GM12864 (cell line): ENCODE measurements at places on chromosomes 3 and 15.

DNA sequence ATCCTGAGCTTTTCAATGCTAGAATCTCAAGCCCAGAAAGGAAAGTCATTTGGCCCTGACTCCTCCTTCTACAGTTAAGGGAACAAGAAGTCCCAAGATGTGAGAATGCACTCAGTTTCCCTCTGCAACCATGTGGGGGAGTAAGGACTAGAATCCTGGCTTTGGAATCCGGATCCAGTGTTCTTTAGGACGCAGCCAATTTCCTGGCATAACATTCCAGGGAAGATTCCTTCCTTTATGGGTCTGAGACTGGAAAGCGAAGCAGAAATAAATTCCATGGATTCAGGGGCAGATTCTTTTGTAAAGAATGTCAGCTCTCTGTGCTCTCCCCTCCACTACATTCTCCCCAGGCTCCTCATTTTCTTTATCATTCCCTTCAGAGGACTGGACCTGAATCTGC, 151.8 kb upstream of the SOX14 start:
- no peak for DNase-seq

DNA sequence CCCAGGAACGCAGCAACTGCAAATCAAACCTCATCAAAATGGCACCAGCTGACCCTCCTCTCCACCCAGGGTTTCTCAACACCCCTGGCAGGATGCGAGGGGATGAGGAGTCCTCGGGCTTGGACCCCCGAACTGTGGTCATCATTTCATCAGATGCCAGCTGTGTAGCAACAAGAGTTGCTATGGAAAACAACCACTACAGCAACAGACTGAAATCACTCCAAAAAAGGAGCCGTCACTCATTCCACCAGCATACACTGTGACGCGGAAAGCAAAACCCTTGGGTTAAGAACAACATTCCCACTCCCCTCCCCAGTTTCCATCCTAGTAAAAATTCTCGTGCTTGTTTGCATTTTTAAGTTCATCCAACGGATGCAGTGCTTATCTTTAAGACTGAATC, 40.1 kb downstream of the VGLL4 start:
- no peak for DNase-seq

- DNase-seq = no peak
These were observed 21.5 kb upstream of the KCNMB3 start for GRCh38 chr3:179272385-179272784.

DNA sequence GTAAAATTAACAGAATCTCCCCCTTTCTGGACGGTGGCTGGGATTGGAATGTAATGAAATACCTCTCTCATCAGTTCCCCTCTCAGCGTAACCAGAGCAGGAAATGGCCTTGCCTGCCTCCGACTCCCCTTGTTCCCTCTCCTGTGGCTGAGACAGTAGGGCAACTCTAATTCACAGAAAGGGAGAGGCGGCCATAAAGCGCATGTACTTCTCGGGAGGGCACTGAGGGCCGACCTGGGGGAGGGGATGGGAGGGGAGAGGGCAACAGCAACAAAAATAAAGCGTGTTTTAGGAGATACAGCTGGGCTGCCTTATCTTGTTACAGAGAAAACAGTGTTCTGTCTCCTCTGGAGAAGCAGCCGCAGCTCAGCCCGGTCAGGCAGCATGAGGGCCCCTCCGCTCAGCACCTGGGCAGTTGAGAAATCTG, 783.3 kb upstream of the ARRDC4 start:
- no peak for DNase-seq

DNA sequence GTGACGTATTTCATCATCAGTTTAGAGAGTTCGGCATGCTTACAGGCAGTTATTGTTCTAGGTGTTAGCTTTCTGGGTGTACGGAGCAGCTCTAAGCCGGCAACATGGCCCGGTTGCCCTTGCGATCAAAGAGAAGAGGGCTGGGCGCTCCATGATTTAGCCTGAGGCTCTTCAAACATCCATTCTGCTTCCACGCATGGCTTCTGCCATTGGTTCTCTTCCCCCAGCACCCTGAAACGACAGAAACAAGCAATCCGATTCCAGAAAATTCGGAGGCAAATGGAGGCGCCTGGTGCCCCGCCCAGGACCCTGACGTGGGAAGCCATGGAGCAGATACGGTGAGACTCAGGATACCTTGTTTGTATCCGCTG, 574 bp downstream of the NGRN start:
- no peak for DNase-seq

GRCh38 chr3:157079676-157080369, 80.1 kb downstream of the CCNL1 start:
- no peak for DNase-seq

DNA sequence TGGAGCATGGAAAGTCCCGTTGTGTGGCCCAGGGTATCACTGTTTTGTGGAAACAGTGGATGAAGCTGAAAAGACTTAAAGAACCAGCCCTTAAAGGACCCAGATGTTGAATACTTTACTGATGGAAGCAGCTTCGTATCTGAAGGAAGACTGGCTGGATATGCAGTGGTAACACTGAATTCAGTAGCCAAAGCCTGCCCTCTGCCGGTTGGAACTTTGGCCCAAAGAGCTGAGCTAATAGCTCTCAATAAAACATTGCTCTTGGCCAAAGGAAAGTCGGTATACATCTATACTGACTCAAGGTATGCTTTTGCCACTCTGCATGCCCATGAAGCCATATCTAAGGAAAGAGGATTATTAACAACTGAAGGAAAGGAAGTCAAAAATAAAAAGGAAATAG, 885.4 kb downstream of the PDCD6IP start:
- no peak for DNase-seq

- no peak for DNase-seq
These were observed 12.9 kb downstream of the C15orf62 start for GRCh38 chr15:40782609-40783227.

GRCh38 chr3:46553154-46553553, 12.9 kb downstream of the LRRC2 start:
- DNase-seq = no peak

DNA sequence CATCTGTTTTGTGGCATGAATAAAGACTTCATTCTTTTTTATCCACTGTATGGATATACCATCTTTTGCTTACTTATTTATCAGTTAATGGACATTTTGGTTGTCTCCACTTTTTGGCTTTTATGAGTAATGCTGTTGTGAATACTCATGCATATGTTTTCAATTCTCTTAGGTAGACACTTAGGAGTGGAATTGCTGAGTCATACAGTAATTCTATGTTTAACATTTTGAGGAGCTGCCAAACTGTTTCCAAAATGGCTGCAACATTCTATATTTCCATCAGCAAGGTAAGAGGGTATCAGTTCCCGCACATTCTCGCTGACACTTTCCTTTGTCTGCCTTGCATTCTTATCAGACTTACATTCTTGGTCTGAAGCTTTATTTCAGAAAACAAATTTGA, 191.1 kb downstream of the WNT5A start:
- DNase-seq = no peak

GRCh38 chr3:64578797-64579196, 109.0 kb downstream of the ADAMTS9 start:
- DNase-seq = no peak

- no peak for DNase-seq
These were observed 135.9 kb upstream of the AGBL1 start for GRCh38 chr15:85943791-85944190.

GRCh38 chr3:159127021-159127392, 325.2 kb downstream of the MFSD1 start:
- DNase-seq = no peak

GRCh38 chr3:3334491-3334890, 155.0 kb upstream of the CRBN start:
- DNase-seq = no peak

DNA sequence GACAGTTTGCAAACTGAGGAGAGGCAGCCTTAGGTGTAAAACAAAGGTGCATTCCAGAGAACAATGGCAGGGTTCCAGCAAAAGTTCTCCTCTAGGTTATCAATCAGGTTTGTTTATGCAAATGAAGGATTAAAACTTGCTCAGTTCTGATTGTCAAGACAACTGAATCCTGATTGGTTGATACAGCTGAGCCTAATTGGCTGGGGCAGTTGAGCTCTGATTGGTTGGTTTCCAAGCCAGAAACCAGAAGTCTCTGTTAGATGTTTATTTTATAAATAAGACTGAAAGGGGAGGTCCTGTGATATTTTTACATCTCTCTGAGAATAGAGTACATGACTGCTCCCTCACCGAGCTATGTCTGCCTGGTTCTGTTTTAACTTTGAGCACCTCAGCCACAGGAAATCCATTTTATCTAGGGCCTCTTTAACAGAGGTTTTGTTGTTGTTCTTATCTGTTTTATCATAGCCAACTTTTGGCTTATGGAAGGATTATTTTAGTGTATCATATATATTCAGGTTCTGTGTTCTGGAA, 37.8 kb downstream of the PPM1L start:
- no peak for DNase-seq

GRCh38 chr15:31297575-31298456, 28.8 kb upstream of the KLF13 start:
- DNase-seq = no peak

- DNase-seq = no peak
These were observed 328.7 kb downstream of the RYR3 start for GRCh38 chr15:33639456-33639855.

- no peak for DNase-seq
These were observed 31.3 kb downstream of the GATM start for GRCh38 chr15:45347033-45347432.

DNA sequence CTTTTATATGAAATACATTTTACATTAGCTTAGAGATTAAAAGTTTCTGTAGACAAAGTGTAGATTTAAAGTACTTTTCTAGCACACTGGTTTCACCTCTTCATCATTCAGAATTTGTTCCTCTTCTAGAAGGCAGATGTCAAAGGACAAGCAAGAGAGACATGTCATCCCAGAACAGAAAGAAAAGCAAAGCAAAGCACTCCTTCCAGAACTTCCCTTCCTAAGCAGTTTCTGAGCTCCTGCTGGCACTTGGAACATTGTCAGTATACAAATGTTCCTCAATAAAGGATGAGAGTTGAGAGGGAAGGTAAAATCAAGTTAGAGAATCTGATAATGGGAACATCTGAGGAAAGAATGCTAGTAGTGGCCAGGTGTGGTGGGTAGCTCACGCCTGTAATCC, 26.2 kb downstream of the TMOD3 start:
- DNase-seq = no peak

DNA sequence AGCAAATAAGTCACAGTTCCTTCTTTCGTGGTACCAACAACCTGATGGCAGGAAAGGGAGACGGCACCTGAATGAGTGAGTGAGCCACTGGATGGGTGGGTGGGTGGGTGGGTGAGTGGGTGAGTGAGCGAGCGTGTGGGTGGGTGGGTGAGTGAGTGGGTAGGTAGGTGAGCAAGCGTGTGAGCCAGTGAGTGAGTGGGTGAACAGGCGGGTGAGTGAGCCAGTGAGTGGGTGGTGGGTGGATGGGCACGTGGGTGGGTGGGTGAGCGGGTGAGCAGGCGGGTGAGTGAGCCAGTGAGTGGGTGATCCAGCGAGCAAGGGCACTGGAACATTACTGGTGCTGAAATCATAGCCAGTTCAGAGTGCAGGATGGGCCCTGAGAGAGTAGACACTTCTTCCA, 152.8 kb downstream of the MEGF11 start:
- DNase-seq = no peak

GRCh38 chr15:72852273-72852672, 68.7 kb upstream of the ADPGK start:
- DNase-seq = no peak
